ENCODE measurements at places on chromosomes 16 and 17. TPM values are rescaled to one million over a fixed set of nuclear protein-coding genes. Genes with fewer than 3 reads are reported as not detected.

The VAMP2 gene
- total RNA-seq: 4.0 TPM

The KRTAP4-3 gene
- total RNA-seq: not detected

The CA7 gene
- total RNA-seq: not detected

The P2RX1 gene
- total RNA-seq: not detected

The TUBG2 gene
- total RNA-seq: 4.2 TPM

The UNC13D gene
- total RNA-seq: 2.5 TPM

The SOST gene
- not detected for total RNA-seq

The SULT1A1 gene
- total RNA-seq: 3.2 TPM

The CCL4 gene
- total RNA-seq: not detected

The TBC1D3G gene
- total RNA-seq: not detected

The RCVRN gene
- total RNA-seq: not detected

The PYY gene
- not detected for total RNA-seq

All from dermis lymphatic vessel endothelial cell (primary cell).